Motor neuron (in vitro differentiated cells): ENCODE measurements at places on chromosomes 7 and 10. TPM values are rescaled to one million over a fixed set of nuclear protein-coding genes. Genes with fewer than 3 reads are reported as not detected.

DNA sequence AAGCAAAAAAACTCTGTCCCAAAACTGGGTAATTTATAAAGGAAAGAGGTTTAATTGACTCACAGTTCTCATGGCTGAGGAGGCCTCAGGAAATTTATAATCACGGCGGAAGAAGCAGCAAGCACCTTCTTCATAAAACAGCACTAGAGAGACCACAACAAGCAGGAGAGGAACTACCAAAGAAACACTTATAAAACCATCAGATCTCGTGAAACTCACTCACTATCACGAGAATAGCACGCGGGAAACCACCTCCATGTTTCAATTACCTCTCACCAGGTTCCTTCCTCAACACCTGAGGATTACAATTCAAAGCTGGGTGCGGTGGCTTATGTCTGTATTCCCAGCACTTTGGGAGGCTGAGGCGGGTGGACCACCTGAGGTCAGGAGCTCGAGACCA, 48.5 kb downstream of the PDIA4 start:
- no peak for ATAC-seq

GRCh38 chr7:44998153-44998871, 1.7 kb upstream of the CCM2 start:
- peak; percentile 0 for ATAC-seq

DNA sequence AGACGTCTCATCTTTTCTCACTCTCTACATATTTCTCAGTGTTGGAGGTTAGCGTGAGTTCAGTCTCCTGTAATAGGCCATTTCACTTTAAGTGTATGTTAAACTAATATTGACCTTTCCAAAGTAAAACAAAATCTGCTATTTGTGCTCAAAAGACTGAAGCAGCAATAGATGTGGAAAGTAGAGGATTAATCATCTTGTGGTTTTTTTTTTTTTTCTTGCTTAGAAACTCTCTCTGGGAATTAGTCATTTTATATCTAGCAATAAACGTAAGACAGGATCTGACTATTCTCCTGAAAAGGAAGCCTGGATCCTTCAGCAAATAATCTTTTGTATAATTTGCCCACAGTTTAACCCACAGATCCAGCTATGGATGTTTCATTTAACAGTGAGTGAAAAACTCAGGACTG, 81.7 kb downstream of the NRP1 start:
- no peak for ATAC-seq

The SFTPA2 gene
- 0.22 and 0.25 TPM in 2 replicates for total RNA-seq

The XRCC2 gene
- total RNA-seq: 11.0 and 12.1 TPM in 2 replicates

The ADRA2A gene
- 2.6 and 2.7 TPM in 2 replicates for total RNA-seq

DNA sequence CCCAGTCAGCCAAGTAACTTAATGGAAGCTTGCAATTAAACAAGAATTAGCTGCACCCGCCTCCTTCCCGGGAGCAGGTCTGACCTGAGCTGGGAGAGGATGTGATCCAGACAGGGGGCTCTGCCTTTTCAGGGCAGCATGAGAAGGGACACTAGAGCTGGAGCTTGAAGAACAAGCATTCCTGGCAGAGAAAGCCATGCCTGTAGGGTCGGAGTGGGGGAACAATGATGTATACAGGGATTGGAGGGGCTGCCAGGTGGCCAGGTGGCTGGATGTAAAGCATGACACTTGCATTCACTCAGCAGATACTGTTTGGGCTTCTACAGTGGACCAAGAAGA, 112.5 kb downstream of the GRK5 start:
- no peak for ATAC-seq
